DMS53 (cell line): ENCODE measurements at places on chromosomes 6 and 20.
A peak's percentile ranks its signal among the peaks of the same experiment; 100 is the strongest.

- no peak for DNase-seq
Measured at GRCh38 chr6:40788661-40789655, 201.8 kb upstream of the LRFN2 start.

- no peak for DNase-seq
Measured at GRCh38 chr6:138113588-138114210, 6.5 kb upstream of the PERP start.

- no peak for DNase-seq
Measured at GRCh38 chr6:167437888-167438484, 113.1 kb downstream of the TTLL2 start.

DNA sequence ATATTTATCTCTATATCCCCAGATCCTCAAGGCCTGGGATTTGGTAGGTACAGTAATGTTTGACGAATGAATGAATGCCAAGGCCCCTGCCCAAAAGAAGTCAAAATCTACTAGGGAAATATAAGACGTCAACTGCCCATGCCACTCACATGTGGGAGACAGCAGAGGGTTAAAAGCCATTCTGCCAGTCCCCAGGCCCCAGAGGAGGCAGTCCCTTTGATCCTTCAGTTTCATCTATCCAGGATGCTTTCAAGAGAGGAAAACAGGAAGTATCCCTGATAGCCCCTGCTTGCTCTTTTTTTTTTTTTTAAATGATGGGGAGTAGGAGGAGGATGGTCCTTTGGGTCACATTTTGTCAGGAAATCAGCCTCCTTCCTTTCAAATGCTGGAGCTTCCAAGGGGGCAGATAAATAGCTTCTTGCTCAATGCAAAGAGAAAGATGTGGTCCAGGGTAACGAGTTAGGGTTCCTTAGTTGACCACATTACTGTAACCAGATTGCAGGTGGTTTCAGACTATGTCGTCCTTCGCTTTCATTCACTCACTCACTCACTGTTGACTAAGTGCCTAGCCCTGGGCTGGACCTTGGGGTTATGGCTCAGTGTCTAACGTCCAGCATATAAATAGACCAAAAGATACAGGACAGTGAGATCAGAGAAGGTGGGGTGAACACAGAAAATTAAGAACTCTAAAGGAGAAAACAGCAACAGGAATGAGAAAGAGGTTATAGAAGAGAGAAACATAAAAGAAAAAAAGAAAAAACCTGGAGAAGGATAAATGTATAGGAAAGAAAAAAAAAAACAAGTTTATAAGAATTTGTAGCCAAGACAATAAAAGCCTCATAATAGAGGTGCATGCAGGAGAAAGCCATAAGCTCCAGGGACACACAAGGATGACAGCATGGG is 64.6 kb upstream of the PIM1 start:
- DNase-seq = peak; percentile 67

DNA sequence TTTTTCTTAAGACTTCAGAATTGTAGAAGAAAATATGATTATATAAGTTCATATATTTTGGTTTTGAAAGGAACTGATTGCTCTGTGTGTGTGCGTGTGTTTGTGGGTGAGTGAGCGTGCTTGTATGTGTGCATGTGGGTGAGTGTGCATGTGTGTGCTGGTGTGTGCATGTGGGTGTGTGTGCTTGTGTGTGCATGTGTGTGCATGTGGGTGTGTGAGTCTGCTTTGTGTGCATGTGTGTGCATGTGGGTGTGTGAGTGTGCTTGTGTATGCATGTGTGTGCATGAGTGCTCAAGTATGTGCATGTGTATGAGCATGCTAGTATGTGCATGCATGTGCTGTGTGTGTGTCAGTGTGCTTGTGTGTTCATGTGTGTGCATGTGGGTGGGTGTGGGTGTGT is 238.5 kb downstream of the CDC5L start:
- no peak for DNase-seq

- DNase-seq = peak; percentile 93
Measured at GRCh38 chr6:34656378-34657036, 40.1 kb downstream of the ILRUN start.

DNA sequence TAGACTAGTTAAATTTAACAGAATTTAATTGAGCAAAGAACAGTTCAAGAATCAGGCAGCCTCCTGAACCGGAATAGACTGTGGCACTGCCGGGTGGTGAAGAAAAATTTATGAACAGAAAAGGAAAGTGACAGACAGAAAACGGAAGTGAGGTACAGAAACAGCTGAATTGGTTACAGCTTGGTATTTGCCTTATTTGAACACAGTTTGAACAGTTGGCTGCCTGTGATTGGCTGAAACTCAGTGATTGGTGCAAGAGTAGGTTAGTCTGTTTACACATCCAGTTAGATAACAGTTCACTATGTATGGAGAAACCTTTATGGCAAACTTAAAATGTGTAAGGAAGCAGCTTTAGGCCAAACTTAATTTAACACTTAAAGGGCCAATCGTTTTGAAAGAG is 116.0 kb upstream of the CITED2 start:
- DNase-seq = peak; percentile 5

DNA sequence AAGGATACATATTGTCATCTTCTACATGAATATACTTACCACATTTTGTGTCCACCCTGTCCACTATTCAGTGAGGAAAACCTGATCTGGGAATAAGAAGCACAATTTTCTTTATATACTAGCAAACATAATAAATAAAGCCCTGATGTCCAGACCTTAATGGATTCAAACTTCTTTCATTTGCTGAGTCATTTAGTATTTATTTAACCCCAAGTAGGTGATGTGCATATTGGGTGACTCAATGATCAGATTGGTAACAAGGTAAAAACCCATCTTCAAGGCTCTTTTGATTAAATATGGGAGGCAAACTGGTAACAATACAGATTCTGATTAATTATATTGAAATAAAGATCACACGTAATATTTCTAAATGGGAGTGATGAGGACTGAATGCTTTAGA is 1159.8 kb upstream of the EYS start:
- peak; percentile 23 for DNase-seq

DNA sequence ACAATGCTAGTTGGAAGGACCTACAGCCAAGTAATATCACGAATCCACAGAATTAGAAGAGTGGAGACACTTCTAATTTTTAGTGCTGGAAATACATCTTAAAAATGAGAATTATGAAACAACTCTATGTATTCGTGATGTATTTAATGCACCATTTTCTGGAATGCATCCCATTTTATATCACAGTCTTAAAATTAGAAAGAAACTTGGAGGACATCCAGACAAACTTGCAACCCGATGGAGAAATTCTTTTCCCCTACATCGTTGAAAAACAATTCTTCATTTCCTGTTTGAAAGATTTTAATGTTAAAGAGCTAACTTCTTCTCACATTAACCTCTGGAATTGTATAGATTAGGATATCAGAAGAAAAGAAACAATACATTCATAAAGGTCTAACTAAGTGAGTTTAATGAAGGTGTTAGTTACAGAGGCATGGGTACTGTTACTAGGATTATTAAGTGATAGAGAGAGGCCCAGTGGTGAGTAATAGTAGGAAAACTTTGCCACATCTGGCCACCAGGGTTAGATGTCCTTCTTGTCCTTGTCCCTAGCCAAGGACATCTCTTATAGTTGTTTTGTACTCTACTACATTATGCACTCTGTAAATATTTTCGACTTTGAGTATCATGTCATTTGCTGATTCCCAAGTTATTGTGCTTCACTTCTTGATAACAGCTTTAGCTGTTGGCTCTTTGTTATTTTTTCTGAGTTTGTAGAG is 502.4 kb upstream of the PTCHD4 start:
- DNase-seq = no peak

DNA sequence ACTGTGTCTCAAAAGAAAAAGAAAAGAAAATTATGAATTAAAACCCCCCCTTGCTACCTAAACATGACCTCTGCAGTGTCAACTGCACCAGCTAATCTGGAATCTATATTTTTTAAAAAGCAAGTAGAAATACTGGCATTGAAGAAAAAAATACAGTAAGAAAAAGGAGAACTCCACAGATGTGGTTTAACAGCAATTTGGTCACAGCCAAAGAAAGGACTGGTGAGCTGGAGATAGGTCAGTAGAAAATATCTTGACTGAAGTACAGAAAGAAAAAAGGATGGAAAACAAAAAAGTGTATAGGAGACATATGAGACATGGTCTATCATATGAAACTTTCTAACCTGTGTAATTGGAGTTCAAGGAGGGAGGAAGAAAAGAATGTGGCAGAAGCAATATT is 44.1 kb upstream of the ERVFRD-1 start:
- no peak for DNase-seq

GRCh38 chr20:14454296-14454695 is 116.9 kb upstream of the FLRT3 start:
- no peak for DNase-seq

- DNase-seq = no peak
Measured at GRCh38 chr6:26629359-26629758, 30.2 kb downstream of the ZNF322 start.

- DNase-seq = no peak
Measured at GRCh38 chr6:154234019-154234772, 122.4 kb downstream of the IPCEF1 start.

DNA sequence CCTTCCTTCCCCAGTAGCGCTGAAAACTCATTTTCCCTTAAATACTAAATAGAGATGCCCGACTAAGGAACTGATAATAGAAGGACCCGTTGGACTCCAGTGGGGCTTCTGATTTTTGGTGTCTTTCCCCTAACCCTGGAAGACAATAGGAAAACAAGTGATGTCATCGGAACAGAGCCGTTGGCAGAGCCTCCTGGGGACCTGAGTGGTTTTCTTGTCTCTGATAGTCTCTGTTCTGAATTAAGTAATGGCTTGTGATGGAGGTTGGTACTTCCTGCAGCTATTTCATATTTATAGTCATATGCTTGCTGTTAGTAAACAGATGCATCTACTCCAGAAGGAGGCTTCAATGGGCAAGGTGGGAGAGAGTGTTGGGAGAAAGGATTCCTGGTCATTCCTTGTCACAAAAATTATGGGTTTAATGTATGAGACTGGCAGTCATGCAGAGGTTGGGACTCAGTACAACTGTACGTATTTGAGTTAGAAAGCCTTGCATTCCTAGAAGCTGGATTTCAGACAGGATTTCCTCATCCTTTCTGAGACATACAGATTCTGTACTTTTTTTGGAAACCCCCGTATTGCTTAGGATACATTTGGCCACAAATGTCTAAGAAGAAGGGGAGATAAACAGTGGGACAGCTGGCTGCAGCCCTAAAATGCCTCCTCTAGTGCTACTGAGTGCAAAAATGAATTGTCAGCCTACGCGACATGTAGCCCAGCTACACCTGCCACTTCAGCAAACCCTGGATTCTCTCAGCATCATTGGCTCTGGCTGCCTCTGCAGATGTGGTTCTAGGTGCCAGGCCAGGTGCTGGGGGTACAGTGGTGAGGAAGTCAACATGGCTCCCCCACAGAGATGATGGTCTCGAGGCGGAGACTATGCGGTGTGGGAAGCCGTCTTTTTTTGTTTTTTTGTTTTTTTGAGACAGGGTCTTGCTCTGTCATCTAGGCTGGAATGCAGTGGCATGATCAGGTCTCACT is 38.1 kb downstream of the CDS2 start:
- no peak for DNase-seq

GRCh38 chr6:88650029-88650619 is 313.3 kb downstream of the RNGTT start:
- no peak for DNase-seq

DNA sequence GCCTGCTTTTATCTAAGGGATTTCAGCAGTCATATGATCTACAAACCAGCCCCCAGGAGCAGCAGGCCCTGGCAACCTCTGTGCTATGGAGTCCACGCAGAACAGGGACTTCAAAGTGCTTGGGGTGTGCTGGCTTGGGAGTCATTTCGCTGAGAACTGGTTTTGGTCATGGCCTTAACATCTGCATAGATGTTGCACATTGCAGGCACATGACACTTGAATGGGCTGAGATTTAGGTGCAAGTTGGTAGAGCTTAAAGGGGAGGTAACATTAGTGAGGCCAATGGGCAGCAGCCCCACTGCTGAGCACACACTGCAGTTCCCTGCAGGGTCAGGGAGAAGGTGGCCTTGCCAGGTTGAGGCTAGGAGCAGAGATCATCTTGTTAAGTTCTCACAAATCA is 43.6 kb downstream of the RREB1 start:
- peak; percentile 37 for DNase-seq

GRCh38 chr20:846894-847278 is 13.4 kb downstream of the FAM110A start:
- DNase-seq = no peak

DNA sequence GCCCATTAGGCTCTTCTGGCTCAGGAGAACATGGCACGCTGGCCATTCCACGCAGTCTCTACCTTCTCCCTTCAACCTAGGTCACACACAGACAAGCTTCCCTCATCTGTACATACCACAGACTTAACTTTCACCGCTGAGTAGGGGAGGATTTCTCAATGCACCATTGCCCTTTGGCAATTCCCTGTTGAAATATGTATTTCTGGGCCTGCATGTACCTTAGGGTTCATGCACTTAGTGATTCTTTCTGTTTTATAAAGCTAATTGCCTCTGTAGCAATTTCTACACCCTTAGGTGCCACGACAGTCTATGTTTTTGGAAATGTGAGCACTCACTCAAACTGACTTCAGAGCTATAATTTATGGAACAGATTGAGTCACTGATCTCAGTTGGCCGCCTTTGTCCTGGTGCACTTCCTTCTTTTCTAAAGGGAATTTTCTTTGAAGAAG is 253.8 kb upstream of the PRDM1 start:
- DNase-seq = no peak

- no peak for DNase-seq
Measured at GRCh38 chr6:168097621-168098430, 18.8 kb upstream of the FRMD1 start.

DNA sequence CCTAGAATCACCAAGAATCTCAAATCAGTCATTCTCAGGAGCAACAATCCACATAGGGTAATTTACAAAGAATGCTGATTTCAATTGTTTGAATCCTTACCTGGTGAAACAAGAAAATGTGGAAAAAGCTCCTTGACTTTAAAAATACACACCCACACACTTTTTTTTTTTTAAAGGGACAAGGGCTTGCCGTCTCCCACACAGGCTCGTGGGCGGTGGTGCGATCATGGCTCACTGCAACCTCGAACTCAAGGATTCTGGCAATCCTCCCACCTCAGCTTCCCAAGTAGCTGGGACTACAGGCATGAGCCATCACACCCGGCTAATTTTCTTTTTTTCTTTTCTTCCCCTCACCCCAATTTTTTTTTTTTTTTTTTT is 30.7 kb downstream of the PARD6B start:
- DNase-seq = no peak

- no peak for DNase-seq
Measured at GRCh38 chr6:38552121-38552520, 87.6 kb downstream of the BTBD9 start.
